ENCODE measurements at places on chromosomes 3 and 15.

GRCh38 chr3:52471371-52472238 lies 16.2 kb downstream of the NISCH start:
- DNase-seq, result no peak

DNA sequence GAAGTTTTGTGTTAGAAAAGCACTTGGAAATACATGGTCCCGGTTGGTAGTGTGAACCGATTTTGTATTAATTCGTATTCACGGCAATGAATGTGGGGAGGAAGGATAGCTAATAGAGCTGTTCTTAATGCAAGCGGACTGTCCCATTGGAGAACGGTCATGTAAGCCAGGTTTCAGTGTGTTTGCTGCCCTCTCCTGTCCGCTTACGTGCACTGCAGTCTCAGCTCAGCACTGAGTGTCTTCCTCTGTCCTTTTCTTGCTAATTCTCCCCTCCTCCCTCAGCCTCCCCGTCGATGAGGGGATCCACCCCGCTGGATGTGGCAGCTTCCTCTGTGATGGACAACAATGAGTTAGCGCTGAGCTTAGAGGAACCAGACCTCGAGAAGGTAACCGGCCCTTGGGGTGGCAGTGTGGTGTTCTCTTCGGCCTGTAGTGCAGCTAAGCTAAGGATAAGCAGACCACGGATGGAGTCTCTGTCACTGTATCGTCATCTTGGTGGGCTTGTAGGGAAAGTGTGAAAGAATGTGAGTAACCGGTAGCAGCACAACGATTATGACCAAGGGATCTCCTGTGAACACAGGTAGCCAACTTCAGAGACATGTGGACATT lies 267.5 kb upstream of the CHRM5 start:
- DNase-seq, result no peak

DNA sequence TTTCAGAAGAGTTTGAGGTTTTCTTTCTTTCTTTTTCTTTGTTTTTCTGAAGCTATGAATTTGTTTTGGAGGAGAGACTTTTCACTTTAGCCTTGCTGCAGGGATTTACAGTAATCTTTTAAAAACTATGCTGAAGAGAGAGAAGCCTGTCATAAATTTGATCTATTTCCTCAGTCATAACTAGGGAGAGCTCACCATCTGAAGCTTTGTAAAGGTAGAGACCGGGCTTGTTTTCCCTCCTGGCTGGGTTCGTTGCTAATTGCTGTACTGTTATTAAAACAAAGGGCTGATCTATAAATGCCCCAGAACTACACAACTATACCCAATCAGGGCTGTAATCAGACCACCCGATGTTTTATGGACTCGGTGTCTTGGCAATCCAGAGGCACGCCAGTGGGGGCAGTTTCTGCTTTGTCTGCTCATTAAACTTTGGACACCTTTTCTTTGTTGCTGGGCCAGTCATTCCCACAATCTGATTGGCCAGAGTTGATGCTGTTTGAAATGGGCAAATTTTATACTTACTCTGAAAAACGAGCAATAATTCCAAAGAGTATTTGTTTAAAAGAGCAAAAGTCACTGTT lies 164.3 kb downstream of the CACNA1D start:
- DNase-seq, result no peak

DNA sequence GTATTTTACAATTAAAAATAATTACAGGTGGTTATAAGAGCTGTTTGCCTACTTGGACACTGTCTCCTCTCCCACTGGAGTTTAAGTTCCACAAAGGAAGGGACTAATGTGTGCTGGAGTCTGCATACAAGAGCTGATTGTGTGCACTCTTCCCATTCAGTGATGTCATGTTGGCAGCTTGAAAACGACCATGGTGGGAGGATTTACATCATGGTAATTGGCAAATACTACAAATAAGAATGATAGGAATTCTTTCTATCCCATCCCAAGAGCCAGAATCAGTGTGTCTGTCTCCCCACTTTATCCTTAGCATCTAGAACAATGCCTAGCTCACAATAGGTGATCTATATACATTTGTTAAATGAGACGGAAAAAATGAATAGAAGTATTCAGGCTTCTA lies 14.1 kb downstream of the ITGA11 start:
- DNase-seq, result no peak

DNA sequence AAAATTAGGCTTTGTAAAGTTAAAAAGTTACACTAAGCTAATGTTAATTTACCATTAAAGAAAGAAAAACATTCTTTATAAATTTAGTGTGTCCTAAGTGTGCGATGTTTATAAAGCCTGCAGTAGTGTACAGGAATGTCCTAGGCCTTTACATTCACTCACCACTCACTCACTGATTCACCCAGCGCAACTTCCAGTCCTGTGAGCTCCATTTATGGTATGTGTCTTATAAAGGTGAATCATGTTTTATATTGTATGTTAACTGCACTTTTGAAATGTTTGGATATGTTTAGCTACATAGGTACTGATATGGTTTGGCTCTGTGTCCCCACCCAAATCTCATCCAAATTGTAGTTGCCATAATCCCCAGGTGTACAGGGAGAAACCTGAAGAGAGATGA lies 549.7 kb upstream of the EPHA6 start:
- no peak for DNase-seq

DNA sequence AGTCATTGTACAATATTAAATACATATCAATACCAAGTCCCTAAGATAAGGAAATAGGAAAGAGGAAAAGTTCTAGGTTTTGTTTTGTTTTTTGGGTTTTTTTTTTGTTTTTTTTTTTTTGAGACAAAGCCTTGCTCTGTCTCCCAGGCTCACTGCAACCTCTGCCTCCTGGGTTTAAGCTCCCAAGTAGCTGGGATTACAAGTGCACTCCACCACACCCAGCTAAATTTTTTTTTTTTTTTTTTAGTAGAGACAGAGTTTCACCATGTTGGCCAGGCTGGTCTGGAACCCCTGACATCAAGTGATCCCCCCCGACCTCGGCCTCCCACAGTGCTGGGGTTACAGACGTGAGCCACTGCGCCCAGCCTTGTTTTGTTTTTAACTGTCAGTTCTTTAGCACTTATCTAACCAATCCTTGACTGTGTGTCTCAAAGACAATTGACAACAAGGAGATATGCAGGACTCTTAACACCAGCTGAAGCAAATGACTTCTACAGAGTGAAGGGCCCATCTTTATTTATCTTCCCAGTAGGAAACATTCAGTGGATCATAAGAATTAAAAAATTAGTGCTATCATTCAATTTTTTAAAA lies 100.0 kb upstream of the RAP2B start:
- DNase-seq, result no peak

All from NCI-H2081 treated with DMSO at 0.1 percent for 48 hours (cell line).